ENCODE measurements at places on chromosomes 11 and 22.
A peak's percentile ranks its signal among the peaks of the same experiment; 100 is the strongest.

DNA sequence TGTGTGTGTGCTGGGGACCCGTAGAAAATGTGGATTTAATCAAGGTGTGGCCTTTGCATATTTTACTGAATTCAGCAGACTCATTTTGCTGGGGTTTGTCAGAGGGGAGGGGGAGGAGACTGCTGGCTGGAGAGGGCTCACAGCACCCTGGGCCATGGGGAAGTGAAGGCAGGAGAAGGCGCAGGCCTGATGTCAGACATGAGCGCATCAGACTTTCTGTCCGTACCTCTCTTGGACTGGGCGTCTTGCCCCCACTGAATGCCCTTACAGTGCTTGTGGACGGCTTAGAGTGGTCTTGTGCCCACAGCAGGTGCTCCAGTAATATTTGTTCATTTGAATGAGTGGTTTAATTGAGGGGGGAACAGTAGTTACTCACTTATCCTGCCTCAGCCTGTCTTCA lies 75.2 kb downstream of the TEAD1 start:
- DNase-seq = no peak

DNA sequence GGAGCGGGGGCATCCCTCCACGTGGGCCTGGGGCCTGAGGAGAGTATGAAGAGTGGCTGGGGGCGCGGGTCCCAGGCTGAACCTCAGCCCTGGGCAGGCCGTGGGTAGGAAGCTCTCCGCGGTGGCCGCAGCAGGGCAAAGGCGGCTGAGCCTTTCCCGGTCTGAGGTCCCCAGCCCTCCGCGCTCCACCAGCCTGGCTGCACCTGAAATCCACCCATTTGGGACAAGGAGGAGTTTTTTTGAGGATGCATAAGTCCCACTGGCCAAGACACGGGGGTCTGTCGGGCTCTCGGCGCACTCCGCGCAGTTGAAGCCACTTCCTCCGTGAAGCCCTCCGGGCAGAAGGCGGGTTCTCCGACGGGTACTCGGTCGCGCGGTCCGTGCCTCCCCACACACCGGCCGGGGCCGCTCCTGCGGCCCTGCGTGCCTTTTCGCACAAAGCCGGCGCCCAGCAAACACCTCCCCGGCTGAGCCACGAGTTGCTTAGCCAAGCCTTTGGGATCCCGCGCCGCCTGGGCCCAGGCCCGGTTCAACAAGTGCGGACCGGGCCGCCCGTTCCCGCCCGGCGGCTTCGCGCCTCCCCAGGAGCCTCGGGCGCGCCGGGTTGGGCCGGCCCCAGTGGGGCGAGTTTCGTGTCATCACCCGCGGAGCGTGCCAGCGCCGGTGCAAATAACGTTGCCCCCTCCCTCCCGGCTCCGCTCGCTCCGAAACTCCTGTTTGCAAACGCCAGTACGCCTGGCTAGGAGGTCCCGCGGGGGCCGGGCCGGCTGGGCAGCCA lies 666 bp upstream of the OVOL1 start:
- DNase-seq = no peak

DNA sequence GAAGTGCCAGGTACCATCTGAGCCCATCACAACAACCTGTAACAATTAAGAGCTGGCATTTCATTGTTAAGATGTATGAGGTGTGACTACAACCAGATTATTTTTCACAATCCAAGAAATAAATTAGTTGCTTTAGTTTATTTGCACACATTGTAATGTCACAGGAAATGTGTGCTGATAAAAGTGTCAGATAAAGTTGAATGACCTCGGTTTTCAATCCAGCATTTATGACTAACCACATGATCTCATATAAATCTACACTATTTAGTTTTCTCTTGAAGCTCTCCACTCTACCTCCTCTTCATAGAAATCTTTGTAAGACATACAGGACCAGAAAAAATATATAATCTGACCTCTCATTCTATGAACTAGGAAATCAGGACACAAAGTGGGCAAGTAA lies 166.2 kb downstream of the PGR start:
- DNase-seq = no peak

- DNase-seq = no peak
These were observed 235.8 kb upstream of the PITPNB start for GRCh38 chr22:28154861-28155260.

- DNase-seq = no peak
These were observed 43.1 kb upstream of the PPARA start for GRCh38 chr22:46107089-46107664.

DNA sequence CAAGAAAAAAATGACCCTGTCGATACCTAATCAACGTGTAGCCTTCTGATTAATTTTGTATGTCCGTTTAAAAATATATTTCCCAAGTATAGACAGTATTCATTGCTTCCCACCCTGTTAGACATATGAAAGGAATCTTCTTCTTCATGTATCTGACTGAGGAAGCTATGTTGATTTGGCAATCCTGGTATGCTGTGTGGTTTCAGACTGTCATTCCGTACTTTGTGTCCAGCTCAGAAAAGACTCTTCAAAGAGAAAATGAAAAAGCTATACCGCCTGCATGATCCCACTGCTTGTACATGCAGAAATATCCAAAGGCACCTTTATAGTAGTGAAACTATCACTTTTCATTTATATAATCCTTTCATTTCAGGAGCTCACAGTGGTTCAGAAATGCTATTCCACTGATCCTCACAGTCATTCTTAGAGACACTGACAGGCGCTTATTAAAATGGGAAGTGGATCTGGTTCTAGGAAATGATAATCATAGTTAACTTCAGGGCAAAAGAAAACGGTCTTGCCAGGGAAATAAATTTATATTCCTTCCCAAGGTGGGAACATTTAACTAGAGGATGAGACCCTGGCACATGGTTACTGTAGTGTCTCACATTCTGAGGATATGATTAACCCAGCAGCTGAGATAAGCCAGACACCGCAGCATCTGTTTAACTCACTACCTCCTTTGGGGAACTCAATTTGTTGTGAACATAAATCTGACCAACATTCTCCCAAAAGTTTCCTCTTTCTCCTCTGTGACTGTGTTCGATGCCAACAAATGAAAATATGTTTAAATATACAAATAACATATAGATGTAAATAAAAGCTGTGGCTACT lies 599.2 kb upstream of the LUZP2 start:
- DNase-seq = no peak

- no peak for DNase-seq
These were observed 127.0 kb downstream of the MICAL2 start for GRCh38 chr11:12237381-12237784.

DNA sequence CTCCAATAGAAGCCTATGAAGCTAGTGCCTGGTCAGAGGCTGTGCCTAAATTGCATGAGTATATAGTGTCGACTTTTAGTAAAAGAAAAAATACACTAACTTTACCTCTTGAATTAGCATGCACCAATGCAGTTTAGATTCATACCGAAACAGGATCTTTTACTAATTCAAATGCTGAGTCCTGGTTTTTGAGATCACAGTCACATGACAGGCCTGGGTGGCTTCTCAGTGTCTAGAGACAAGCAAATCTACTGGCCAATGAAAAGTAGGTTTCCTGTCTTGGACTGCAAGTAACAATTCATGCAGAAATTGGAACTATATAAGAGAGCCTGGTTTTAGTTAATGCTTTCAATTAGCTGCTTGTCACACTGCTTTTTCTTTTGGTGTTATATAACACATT lies 7.2 kb downstream of the ARHGEF12 start:
- no peak for DNase-seq

DNA sequence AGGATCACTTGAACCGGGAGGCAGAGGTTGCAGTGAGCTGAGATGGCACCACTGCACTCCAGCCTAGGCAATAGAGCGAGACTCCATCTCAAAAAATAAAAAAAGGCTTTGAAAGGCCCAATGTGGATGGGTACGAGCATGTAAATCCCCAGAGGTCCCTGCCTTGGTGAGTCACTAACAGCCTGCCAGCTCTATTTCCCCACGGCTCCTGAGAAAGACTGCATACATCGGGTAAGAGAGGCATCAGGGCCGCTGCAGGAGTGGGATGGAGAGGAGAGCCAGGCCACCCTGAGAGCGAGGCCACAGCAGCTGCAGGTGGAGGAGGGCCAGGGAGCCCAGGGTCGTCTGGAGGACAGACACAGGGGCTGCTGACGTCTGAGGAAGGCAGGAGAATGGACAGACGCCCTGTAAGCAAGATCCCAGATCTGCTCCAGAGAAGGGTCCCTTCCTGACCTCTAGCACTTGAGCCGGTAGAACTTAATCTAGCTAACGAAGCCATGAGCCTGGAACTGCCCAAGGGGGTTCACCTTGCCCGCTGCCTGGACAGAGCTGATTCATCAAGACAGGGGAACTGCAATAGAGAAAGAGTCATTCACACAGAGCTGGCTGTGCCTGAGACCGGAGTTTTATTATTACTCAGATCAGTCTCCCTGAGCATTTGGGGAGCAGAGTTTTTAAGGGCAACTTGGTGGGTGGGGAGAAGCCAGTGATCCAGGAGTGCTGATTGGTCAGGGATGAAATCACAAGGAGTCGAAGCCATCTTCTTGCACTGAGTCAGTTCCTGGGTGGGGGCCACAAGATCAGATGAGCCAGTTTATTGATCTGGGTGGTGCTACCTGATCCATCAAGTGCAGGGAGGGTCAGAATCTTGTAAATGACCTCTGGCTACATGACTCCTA lies 5.1 kb upstream of the KRTAP5-9 start:
- DNase-seq = peak; percentile 92

DNA sequence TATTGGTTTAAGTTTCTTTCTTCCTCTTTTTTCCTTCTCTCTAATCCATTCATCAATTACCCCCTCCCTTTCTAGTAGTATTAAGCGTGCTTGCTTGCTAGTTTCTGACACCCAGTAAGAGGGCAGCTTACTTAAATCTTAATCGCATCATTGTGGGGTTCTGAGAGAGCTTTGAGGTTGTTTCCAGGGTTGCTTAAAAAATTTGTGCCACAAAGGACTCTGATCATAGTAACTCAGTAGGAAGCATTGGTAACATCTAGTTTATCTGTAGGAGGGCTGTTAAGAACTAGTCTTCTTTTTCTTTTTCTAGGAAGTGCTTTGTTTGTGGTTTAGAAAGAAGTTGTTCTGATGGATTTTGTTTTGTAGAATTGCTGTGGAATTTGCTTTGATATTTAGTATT lies 45.3 kb downstream of the TMEM135 start:
- no peak for DNase-seq

DNA sequence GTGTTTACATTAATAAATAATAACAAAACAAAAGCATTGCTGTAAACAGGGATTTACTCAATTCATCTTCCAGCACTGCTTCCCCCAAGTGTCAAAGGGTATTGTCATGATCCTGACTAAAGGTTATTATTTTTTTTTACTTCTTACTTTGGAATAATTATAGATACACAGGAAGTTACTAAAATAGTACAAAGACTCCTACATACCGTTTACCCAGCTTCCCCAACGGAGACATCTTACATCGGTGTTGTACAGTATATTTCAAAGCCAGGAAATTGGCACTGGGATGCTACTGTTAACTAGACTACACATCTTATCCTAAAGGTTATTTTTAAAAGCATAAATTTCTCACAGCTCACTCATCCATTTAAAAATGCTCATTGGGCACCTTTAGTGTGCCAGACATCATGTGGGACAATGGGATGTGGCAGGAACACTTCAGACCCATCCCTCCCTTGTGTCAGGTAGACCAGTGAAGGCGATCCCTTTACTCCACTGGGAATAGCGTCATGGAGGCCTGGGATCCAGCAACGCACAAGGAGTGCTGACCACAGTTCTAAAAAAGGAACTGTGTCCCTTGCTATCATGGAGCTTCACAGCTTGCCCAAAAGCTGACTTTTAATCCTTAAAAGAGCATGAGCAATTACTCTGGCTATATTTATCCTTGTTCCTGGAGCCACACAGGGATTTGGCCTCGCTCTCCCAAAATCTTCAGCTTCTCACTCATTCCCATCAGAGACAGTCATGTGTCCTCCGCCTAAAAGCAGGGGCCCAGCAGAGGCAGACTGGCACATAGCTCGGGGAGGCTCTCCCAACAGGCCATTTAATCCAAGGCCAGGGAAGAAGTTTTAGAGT lies 3.1 kb upstream of the IRAG1 start:
- peak; percentile 20 for DNase-seq

DNA sequence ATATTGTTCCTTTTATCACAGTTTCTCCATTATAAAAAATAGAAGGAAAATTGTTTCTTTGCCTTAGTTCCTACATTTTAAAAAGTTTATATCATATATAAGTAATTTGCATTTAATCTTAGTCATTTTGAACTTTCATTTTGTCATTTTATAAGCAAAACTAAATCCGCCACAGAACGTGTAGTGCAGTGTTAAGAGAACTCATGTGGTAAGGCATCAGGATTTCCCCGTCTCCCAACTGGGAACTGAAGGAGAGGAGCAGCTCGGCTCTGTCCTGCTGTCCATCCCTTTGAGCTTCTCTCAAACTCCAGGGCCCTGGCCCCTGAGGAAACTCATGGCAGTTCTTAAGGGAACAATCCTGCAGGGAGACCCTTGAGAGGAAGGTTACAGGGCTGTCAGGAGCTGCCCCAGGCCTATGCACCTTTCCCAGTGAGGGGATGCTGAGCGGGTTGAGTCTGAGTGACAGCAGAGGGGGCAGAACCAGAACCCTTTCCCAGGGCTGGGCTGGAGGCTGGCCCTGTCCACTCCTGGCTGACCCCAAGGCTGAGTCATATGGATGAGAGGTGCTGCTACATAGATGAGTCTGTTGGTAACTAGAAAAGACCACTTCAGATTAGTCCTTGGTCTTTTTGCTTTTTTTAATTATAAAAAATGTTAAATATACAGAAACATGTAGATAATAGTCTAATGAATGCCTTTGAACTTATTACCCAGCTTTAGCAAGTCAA lies 333.1 kb downstream of the TBC1D22A start:
- no peak for DNase-seq

DNA sequence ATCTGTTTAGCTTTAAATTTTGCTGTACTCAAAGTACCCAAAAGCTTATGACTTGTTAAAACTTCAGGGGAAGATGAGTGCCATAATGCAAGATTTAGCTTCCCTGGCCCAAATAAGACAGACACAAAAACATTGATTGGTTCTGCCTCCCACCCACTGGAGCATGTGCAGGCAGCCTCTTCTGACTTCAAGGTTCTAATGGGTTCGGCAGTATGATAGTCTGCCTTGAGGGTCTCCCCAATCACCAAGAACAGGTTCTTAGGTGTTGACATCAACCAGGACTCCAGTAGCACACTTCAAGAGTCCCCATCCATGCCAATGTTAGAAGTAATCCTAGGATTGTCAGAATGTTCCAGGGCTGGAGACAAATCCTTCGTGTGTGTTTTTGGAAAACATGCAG lies 12.5 kb downstream of the EIF4G2 start:
- DNase-seq = no peak

DNA sequence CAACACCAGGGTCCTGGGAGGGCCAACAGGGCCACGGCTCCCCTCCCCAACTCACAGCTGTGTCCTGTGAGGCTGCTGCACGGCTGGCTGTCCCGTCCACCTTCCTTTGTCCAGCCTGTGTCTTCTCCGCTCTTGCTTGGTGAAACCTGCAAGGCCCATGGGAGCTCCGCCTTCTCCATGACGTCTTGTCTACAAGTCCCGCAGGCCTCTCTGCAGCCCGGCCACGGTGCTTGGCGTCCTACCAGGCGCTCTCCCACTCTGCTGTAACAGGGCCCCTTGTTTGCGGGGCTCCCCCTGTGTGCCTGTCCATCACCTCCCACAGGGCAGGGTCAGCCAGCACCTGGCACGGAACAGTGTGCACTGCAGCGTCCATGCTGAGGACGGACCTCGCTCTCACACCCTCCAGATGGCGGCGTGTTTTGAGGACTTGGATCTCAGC lies 866.8 kb downstream of the TBC1D22A start:
- DNase-seq = no peak

GRCh38 chr11:130602641-130603334 lies 154.3 kb downstream of the ADAMTS15 start:
- DNase-seq = no peak

- no peak for DNase-seq
These were observed 72.9 kb downstream of the CSNK2A3 start for GRCh38 chr11:11279956-11280689.

- DNase-seq = no peak
These were observed 48.8 kb downstream of the ENDOD1 start for GRCh38 chr11:95138448-95138847.
